ENCODE measurements at places on chromosomes 3 and 15.

DNA sequence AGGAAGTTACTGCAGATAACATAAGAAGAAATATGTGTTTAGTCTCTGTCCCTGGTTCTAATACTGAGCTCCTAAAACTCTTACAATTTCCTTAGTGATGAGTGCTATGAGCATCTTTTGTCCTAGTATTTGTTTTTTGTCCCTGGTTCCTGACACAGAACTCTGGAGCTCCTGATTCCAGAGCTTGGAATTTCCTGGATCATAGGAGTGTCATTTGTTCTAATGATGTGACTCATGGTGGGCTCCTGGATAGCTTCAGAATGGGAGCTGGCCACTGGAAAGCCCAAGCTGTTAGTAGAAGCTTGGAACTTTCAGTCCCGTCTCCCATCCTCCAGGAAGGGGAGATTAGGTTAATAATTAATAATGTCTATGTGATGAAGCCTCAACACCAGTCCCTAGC lies 98.2 kb downstream of the CNTN6 start:
- DNase-seq: no peak

GRCh38 chr3:127289706-127290575 lies 2.1 kb upstream of the PRR20G start:
- no peak for DNase-seq

GRCh38 chr3:109874896-109875708 lies 537.8 kb upstream of the DPPA4 start:
- DNase-seq: no peak

DNA sequence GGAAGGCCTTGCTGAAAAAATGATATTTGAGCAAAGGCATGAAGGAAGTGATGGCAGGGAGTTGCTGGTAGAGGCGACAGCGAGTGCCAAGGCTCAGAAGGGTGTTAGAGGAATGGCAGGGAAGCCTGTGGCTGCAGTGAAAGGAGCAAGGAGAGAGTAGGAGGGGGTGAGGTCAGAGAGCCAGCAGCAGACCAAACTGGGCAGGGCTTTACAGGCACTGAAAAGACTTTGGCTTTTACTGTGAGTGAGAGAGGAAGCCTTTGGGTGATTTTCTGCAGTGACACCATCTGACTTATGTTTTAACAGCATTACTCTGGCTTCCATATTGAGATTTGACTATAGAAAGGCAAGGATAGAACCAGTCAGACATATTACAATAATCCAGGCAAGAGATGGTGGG lies 11.4 kb downstream of the TICRR start:
- no peak for DNase-seq

GRCh38 chr3:18675197-18675596 lies 250.1 kb upstream of the SATB1 start:
- DNase-seq: no peak

DNA sequence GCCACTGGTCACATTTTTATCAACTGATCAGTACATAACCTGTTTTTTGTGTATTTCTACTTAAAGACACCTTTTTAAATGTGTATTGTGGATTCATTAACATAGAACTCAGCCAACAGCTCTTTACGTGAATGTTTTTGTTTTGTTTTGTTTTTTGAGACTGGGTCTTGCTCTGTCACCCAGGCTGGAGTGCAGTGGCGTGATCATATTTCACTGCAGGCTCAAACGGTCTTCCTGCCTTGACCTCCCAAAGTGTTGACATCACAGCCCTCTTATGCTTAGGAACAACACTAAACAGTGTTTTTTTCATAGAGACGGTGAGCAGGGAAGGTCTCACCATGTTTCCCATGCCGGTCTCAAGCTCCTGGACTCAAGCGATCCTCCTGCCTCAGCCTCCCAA lies 9.9 kb downstream of the PSMA4 start:
- DNase-seq: no peak

DNA sequence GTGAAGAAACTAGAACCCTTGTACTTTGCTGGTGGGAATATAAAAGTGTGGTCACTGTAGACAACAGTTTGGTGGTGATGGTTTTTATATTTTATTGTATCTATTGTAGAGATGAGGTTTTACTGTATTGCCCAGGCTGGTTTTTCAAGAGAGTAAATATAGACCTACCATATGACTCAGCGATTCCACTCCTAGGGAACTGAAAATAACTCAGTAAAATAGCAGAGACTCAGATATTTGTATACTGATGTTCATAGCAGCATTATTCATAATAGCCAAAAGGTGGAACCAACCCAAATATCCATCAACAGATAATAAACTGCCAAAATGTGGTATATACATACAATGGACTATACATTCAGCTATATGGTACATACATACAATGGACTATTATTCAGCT lies 68.8 kb upstream of the IL12A start:
- DNase-seq: no peak

DNA sequence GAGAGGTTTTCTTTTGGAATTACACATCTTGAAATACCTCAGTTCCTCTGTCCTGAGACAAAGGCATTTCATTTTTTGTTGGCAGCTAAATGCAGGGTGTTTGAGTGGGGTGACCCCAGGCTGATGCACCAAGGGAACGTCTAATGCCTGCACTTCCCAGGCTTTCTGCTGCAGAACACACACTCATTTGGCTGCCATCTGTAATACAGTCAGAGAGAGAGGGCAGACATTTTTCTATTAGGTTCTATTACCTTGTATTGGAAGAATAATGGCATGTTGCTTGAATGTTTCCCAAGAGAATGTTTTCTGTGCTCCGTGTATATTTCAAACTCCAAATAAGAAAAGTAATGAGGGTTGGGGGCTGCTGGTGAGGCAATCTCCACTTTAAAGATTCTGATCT lies 87.1 kb downstream of the PTPRG start:
- DNase-seq: no peak

DNA sequence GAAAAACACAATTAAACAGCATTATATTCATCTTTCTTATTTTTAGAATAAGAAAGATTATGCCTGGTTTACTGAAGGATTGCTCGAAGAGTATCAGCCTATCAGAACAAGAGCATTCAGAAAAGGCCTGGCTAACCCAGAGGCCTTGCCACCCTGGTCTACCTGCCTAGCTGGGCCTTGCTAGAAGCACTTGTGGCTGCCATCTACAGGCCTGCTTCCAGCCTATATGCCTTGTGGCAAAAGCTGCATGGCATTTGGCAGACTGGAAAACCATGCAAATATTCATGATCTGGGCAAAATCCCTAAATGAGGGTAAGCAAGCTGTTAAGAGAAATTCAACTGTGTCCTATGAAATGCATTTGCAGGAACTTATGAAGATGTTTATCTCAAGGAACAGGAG lies 9.3 kb upstream of the ATP13A4 start:
- no peak for DNase-seq

DNA sequence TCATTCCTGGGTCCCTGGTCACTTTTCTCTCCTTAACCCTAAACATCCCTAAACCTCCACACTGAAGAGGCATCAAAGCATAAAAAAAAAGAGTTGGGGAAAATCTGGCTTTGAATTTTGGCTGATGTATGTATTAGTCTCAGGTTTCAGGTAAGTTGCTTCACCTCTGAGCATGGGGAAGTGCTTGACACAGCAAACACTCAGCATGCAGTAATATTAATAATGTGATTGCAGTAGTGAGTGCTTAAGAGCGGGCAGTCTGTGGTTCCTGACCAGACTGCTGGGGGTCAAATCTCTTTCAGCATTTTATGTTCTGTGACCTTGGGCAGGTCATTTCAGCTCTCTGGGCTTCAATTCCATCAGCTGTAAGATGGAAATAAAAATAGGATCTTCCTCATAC lies 467.9 kb downstream of the SOX2 start:
- DNase-seq: no peak

DNA sequence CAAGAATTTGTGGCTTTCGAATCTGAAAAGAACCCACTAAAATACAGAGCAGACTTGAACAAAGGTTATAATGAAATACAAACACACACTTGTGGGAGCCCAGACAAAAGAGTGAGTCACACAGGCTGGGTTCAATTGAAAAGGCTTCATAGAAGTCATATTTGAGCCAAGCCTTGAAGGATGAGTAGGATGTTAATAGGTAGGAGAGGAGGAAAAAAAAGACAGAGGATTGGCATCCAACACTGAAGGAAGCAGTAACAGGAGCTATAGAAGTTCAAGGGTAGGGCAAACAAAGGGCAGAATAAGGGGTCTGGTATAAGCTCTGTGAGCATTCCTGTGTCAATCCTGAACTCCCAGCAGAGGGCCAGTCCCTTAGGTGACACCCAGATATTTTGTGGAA lies 325.4 kb downstream of the FOXP1 start:
- no peak for DNase-seq

DNA sequence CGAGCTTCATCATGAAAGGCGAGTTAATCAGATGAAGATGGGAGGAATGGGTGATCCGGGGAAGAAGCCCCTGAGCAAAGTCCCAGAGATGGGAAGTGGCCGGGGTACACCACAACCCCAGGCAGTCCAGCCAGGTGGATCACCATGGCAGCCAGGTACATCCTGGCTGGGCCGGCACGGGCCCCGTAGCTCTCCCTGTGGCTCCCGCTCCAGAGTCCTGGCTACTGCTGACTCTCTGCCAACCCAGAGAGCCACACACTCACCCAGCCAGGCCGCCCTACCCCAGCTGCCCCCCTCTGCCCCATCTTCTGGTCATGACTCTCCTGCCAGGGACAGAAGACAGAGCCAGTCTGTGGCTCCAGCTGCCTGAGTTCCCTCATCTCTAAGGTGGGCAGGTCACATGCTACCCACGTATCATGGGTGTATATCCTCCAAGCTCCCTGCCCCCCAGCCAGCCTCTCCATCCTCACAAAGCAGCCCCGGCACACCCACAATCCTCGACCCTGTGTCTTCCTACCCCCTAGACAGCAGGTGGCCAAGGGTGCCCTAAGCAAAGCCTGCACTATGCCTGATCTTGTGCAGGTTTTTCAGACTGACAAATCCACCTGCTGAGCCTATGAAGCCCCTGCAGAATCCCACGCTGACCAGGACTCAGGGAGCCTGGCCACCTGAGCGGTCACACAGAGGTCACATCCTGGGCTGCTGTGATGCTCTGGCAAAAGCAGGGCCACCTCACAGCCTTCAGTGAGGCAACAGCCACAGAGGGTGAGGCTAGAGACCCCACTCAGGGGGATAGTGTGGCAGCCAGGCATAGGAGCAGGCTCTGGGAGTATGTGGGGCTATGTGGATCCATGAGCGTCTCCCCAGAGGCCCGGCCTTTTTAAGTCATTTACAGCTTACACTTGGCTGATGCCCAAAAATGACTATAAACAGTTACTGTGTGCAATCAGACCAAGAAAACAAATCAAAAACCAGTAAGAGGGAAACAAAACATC lies 13.2 kb downstream of the XXYLT1 start:
- no peak for DNase-seq

- no peak for DNase-seq
Measured at GRCh38 chr15:35448294-35448693, 97.7 kb downstream of the DPH6 start.

- DNase-seq: no peak
Measured at GRCh38 chr15:93716615-93717231, 514.6 kb upstream of the MCTP2 start.

DNA sequence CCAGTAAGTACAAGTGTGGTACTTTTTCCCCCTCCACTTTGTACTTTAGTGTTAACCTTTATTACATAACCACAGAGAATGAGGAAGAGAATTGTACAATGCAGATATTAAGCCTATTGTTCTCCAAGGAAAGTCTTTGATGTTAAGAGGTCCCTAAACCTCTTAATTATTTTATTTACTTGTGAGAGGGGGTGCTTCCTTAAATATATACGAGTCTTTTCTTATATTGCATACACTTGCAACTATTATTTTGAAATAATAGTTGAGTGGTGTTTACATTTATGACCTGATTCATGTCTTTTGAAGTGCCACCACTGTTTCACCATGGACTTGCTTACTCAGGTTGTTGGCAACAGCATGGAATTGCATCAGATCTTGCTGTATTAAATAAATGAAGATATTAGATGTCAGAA lies 10.1 kb downstream of the USP3 start:
- no peak for DNase-seq

DNA sequence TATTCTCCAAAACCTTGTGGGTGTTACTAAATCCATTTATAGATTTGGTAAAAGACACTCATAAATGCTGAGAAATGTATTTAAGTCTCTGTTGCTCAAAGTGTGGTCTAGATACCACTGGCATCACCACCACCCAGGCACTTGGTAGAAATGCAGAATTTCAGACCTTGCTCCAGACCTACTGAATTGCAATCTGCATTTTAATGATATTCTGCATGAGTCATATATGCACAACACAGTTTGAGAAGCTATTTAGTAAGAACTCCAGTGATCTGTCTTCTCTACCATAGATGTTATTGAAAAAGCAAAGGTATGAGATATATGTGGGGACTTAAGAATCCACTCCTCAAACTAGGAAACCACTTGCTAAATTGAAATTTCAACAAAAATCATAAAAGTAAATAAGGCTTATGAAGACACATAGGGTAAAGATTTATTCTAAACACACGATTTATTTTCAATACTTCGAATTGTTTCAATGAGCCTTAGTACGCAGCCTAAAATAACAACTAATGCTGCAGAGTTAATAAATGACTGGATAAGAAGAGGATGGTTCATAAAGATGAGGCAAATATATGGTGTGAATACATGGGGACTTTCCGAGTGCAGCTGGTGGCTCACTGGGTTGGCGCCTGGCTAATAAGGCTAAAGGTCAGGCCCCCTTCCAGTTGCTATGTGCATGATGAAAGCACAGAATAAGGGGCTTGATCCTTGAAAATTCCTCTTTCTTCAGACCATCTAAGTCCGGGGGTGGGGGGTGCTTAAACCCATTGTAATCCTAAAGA lies 813.3 kb downstream of the NR2F2 start:
- DNase-seq: no peak

GRCh38 chr3:160135851-160136250 lies 89.4 kb upstream of the C3orf80 start:
- no peak for DNase-seq

GRCh38 chr15:38705436-38706219 lies 141.0 kb upstream of the RASGRP1 start:
- no peak for DNase-seq

GRCh38 chr3:117853923-117854668 lies 1144.5 kb downstream of the TUSC7 start:
- no peak for DNase-seq

- no peak for DNase-seq
Measured at GRCh38 chr15:70164910-70165715, 67.4 kb upstream of the TLE3 start.

DNA sequence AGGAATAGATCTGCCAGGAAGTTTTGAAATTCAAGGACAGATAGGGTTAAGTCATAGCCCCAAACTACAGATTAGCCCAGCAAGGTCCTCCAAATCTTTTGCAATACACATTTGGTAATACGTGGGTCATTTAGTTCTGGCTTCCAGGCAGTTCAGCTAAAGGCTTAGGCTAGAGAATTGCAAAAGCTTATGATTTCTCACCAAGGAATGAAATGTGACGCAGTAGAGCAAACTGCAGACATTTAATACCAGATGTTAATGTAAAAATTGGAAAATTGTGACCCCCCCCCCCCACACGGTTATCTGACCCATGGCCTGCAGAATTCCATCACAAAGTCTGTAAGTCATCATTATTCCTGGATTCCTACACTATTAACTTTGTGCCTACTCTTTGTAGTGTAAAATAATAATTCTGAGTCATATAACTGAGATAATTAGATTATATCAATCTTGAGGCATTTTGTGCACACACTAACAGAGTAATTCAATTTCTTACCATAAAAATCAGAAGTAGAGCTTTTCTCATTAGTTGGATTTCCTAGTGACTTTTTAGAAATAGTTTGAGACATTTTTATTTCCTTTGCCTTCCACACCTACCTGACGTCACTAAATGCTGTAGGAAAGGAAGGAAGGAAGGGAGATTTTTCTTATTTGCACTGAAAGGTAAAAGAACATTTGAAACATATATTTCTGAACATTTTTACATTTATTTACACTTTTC lies 235.2 kb downstream of the DTWD1 start:
- no peak for DNase-seq

- DNase-seq: no peak
Measured at GRCh38 chr15:49088996-49089395, 42.8 kb upstream of the SECISBP2L start.

GRCh38 chr3:188746291-188746783 lies 425.4 kb upstream of the TPRG1 start:
- no peak for DNase-seq

Measured in stimulated activated CD4-positive, alpha-beta T cell treated with anti-CD3 and anti-CD28 coated beads, Interleukin-1b, Interleukin-23, amount 100 ng/mL, for 1 hour (primary cell).